ENCODE measurements at places on chromosomes 5 and 9.
A peak's percentile ranks its signal among the peaks of the same experiment; 100 is the strongest.

DNA sequence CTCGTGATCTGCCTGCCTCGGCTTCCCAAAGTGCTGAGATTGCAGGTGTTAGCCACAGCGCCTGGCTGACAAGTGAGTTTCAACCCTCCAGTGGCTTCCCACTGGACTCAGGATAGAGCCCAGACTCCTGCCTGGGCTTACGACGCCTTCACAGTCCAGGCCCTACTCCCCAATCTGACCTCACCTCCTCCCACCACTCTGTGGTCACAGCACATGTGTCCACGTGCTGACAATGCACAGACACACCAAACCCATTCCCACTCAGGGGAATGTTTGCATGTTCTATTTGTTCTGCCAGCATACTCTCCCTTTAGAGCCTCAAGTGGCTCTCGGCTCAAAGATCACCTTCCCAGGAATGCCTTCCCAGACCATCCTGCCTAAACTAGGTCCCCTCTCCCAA, 31.1 kb upstream of the TRIM14 start:
- DNase-seq = no peak

DNA sequence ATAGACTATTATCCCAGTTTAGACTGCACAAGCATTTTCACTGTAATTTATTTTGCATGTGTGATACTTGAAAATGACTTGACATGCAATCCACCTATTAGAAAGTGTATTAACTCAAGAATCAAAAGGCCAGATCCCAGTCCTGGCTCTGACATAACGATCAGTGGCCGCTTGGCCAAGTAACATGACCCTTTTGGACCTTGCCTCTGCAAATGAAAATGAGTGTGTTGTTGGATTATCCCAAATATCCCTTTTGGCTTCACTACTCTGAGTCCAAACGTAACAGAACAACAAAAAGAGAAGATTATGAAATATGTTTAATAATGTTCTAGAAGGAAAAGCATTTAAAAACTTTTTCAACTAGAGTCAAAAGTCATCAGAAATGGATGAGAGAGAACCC, 19.0 kb downstream of the DMGDH start:
- DNase-seq = no peak

- DNase-seq = no peak
Observed at GRCh38 chr9:124465736-124466135, 15.5 kb downstream of the ADGRD2 start.

- no peak for DNase-seq
Observed at GRCh38 chr9:90189306-90189705, 453.3 kb downstream of the DIRAS2 start.

DNA sequence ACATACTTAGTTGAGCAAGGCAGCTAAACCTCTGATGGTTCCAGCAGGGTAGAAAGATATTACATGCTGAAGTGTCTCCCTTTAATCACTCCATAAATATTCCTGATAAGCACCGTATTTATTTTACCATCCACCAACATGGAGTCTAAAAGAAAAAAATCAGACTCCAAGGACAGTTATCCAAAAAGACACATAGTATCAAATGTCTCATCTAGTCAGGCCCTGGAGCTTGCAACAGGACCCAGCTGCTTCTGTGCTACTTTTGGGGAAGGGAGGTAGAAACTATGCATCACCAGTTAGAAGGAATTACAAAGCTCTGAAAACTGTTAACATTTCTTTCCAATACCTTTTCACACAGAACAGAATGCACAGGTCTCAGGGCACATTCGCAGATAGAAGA, 88.1 kb downstream of the S1PR3 start:
- no peak for DNase-seq

DNA sequence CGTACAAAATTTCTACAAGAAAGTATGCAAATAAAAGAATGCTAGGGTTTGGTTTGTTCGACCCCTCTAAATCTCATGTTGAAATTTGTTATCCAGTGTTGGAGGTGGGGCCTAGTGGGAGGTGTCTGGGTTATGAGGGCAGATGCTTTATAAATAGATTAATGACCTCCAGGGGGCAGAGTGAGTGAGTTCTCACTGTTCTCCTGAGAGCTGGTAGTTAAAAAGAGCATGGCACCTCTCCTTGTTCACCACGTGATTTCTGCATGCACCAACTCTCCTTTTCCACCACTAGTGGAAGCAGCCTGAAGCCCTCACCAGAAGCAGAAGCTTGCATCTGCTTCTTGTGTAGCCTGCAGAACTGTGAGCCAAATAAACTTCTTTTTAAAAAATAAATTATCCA, 50.4 kb upstream of the FAM170A start:
- DNase-seq = peak; percentile 4

DNA sequence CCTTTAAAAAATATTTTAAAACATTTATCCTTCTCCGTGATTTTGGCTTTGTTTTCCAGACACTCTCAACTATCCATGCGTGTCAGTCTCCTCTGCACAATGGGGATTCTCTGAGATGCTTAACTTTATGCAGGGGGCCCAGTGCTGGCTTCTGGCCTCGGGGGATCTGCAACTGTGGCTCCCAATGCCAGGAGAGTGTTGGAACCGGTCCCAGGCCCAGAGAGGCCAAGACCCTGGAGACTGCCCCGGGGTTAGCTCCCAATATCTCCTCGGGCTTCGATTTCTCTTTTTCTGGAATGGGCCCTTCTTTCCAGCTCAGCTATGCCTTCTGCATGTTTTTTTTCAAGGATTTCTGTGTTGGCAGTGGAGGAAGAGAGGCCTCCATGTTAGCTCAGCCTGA, 20.1 kb upstream of the SARDH start:
- no peak for DNase-seq

DNA sequence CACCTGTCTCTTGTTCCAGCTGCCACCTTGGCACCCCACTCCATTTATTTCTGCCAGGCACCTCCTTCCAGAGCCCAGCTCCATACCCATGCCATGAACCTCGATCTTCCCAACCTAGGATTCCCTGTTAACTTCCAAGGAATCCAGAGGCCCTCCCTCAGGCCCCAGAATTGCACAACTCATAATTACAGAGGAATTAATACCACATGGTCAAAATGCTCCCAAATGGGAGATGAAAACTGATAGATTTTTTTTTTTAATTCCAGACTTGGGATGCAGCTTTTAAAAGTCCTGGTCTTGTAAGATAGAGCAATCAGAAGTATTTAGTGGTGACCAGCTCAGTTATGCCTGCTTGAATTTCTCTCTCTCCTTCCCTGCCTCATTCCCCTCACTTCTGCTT, 96.2 kb upstream of the CCDC112 start:
- DNase-seq = no peak

GRCh38 chr9:14780251-14780650, 57.7 kb upstream of the CER1 start:
- no peak for DNase-seq

GRCh38 chr5:83322273-83322924, 149.1 kb upstream of the VCAN start:
- no peak for DNase-seq

DNA sequence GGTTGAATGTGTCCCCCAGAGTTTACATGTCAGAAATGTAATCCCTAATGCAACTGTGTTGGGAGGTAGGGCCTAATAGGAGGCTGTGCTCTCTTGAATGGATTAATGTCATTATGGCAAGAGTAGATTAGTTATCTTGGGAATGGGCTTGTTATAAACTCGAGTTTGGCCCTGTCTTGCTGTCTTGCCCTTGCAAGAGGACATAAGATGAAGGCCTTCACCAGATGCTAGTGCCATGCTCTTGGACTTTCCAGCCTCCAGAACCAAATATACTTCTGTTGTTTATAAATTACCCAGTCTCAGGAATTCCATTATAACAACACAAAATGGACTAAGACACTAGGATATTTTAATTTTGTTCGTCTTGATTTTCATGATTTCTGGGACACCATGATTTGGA, 5.4 kb downstream of the PIK3R1 start:
- no peak for DNase-seq

DNA sequence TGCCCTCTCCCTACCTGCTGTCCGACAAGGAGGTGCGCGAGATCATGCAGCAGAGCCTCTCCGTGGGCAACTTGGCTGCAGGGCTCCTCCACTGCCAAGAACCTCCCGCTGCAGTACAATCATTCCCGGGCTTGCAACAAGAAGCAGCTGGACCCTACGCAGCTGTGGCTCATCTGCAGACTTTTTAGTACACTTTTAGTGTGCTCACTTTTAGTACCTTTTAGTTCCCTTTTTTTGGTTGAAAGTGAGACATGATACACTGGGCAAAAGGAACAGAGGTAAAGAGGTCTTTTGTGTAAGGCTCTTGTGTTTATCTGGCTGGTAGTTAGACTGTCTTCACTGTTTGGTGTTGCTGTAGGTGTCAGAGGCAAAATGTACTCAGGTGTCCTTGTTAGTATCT, 58.1 kb upstream of the SPTLC1 start:
- no peak for DNase-seq

- peak; percentile 29 for DNase-seq
Observed at GRCh38 chr9:124257844-124258606, at the start of gene NEK6. Gene NEK6, plus strand, starts transcription at chr9:124257949. Its CDS starts 44,016 bp downstream, at chr9:124301965.

- DNase-seq = no peak
Observed at GRCh38 chr5:56673171-56673570, 142.2 kb upstream of the MAP3K1 start.

All from NCI-H1417 (cell line).